ENCODE measurements at places on chromosomes 7 and 10.

DNA sequence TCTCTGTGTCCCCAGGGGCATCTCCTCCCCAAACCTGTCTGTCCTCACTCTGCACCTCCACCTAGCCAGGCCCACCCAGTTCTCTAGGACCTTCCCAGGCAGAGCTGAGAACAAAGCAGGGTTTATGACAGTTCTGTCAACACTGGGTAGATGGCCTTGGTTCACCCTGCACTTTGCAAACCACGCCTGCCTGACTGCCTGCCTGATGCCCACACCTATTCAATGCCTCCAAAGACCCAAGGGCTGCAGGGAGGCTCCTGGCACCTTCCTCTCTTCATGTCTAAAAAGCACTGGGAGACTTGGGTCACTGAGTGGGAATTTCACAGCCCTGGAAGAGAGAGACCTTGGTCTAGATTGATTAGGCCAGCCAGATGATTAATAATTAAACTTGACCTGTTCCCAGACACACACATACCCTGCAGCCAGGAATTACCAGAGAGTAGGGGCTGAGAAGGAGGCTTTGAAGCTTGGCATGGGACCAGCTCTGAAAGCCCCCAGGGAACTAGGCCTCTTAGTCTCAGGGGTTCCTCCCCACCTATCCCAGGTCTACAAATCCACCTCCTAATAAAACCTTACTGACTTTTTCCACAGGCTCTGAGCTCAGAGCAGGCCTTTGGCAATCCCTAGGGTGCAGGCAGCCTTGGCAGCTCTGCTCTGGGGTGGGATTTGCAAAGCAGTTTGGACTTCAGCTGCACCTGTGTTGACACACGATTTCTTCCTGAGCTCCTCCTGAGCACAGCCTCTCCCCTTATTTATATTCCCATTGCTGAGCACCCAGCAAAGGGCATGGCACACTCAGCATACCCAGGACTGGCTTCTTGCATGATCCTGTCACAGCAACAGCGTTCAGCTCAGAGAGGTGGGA, 25.7 kb upstream of the PDCD4 start:
- DNase-seq, result no peak

DNA sequence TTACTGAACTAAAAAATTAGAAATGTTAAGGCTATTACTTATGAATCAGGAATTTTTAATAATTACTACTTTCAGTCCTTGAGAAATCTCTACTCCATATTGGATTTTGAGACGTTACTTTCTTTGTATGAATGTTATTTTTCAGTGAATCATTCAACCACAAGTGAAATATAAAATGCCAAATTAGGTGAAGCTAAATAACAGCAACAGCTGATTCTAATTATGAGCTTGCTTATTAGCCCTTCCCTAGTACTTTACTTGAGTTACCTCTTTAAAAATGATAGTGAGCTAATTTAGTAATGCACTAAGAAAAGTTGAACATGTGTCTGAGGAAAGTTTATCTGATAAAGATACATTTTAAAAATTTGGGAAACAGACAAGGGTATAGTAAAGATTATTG, 51.4 kb downstream of the PCGF5 start:
- no peak for DNase-seq

- DNase-seq, result no peak
These were observed 189.5 kb downstream of the ARHGAP12 start for GRCh38 chr10:31739146-31739545.

DNA sequence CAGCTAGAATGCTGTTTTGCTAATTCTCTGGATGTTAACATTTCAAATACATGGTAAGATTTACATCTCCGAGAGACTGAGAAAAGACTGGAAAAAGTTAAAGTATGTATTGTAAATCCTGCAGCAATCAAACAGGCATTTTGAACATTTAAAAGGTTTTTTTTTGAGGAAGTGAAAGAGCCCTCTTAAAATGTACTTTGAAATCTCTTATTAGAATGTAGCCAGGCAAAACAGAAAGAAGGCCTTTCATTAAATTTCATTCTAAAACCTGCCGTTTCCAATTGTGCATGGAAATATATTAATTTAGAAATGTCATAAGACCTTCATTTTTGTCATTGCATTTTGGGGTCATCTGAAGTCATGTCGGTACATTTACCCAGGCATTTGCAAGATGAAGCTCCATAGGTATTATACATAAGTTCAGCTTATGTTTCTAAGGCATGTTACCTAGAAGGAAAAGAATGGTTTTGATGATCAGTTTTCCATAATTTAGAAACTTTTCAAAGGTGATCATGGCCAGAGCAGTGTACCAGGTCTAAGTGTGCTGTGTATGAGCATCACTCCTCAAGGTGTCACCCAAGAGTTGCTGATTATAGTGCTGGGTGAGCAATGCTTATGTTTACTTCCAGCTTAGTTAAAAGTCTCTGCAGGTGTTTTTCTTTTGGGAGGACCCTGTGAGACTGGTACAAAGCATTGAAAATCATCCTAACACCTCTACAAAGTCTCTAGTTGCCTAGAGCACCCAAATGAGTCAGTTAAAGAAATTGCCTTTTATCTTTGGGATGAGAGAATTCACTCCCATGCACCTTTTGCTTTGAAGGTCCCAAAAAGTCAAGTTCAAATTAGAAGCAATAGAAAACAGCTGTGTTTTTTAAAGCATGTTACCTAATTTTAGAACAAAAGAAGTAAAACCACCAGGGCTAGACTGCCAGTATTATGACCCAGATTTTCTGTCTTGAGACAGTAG, 7.1 kb downstream of the ZNF736 start:
- no peak for DNase-seq

DNA sequence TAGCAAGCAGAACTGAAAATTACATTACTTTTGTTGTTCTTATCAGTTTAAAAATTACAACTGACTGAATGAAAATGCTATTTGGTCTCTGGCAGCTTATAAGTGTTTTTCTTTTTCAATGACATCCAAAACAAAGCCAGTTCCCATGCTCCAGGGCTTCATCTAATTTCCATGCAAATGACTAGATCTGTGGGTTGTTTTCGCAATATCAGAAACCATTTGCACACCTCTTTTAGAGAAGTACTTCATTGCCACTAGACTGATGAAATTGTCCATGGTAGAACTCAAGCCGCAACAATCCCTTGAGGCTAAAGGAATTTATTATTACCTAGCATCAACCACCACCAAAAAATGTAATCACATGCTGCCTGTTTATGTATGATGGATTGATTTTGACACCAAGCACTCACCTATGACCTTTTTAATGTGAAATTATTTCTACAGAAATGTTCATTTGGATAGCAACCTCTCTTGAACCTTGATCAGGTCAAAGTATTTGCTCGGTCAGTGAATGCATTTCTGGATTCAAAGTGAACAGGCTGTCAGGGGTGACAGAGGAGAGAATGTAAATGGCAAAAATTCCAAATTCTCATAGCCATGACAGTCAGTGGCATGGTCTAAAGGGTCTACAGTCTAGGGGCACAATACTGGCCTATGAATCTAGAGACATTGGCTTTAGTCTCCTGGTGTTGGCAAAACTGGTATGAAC, 769.3 kb downstream of the SORCS1 start:
- DNase-seq, result no peak

DNA sequence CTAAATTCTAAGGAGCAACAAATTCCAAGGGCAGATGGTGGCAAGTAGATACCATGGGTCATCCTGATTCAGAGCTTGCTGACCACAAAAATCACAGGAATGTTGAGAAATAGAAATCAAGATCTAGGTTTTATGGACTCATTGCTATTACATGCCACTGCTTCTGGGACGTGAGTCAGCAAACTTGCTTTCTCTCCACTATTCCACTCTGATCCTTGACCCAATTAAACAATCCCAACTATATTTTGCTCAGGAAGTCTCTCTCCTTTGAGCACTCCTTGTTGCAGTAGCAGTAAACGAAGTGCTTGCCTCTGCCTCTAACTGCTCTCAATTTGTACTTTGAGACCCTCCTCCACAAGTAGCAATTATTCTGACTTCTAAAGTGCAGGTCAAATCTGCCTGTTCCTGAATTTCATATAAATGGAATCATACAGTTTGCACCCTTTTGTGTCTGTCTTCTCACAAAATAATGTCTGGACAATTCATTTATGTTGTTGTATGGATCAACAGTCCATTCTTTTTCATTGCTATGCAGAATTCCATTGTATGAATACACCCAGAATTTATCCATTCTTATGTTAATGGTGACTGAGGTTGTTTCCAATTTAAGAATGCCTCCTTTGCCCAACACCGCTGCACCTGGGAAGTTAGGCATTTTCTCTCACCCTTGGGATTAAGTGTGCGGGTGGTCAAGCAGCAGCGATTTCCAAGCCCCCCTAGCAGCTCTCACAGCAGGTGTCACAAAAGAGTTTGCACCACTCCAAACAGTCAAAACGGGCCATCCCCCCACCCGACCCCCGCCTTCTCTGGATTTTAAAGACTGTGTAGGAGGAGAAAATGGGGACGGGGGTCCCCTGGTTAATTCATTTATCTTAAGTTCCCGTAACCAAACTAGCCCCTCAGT, 35.9 kb downstream of the ACSM6 start:
- no peak for DNase-seq
